NCI-H2081 (cell line): ENCODE measurements at places on chromosomes 13 and 19.

GRCh38 chr19:40056505-40056904 is 474 bp upstream of the ZNF780B start:
- DNase-seq, result no peak

DNA sequence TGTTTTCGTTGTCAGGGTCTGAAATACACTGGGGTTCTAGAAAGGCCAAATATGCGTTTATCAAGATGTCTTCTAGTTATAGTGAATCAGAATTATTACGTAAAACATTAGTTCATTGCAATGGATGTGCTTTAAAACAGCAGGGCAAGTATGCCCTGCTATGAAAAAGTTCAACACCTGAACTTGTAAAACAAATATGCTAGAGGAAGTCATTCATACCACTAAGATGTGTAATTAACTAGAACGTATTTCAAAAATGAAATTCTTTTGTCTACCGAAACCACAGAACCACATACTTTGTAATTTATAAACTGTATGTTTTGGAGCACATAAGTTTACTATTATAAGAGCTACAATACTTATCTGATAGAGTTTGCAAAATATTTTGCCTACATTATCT is 266.2 kb downstream of the KCTD12 start:
- DNase-seq, result no peak

DNA sequence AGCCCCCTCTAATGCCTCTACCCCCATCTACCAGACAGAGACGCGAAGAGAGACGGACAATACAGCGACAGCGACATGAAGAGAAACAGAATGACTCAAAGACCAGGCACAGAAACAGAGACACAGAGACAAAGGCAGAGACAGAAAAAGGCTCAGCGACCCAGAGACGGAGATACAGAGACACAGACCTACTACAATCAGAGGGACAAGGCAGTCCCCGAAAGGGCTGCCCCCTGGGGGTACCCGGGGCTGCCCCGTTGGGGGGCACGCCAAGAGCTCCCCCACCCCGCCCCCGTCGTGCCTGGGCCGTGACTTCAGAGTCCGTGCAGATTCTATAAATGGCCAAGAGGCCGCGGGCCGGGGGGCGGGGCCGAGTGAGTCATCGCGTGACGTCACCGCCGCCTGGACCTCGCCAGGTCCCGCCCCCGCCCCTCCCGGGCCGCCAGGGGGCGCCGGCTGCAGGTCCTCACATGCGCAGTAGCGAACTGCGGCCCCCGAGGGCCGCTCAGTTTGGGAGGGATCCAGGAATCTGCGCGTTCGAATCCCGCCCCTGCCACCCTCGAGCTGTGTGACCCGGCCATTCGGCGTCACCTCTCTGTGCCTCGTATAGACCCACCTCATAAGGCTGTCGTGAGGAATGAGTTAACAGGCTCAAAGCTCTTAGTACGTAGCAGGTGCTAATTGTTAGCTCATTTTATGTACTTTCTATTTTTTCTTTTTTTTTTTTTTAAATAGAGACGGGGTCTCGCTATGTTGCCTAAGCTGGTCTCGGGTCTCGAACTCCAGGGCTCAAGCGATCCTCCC is 2.7 kb upstream of the CNN1 start:
- peak; percentile 81 for DNase-seq

GRCh38 chr13:74645586-74645985 is 511.4 kb upstream of the KLF12 start:
- DNase-seq, result no peak

DNA sequence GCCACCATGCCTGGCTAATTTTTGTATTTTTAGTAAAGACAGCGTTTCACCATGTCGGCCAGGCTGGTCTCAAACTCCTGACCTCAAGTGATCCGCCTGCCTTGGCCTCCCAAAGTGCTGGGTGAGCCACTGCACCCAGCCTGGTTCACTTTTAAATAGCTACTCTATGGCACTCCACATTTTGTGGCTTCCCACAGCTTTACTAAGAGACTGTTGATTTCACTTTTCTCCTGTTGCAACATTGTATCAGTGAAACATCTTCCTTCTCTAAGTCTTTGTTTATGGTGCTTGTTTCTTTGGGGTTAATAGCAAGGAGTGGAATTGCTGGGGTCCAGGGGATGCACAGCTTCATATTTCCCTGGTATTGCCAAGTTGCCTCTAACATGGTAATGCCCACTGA is 12.3 kb downstream of the TMEM38A start:
- DNase-seq, result no peak

DNA sequence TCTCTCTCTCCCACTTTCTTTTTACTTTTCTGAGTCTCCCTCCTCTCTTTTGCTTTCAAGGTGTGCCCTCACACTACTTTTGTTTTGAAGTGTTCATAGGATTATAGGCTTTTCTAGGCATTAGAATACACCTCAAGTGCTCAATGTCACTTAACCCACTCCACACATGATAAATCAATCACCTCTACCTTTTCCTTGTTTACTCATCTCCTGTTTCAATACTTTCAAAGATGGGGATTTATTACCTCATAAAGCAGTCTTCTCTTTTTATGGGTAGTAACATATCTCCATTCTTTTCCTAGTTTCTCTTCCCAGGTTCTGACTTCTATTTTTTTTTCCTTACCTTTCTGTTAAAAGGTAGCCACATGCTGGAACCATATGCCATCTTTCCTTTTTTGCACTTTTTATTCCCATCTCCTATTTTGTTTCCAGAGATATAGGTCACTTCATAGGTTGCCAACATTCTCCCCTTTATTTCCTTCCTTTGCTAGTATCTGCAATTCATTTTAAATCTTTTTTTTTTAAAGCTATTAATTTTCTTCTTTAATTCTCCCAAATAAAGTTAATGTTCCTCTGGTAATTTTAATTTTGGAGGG is 137.6 kb upstream of the SLC10A2 start:
- DNase-seq, result peak; percentile 5

DNA sequence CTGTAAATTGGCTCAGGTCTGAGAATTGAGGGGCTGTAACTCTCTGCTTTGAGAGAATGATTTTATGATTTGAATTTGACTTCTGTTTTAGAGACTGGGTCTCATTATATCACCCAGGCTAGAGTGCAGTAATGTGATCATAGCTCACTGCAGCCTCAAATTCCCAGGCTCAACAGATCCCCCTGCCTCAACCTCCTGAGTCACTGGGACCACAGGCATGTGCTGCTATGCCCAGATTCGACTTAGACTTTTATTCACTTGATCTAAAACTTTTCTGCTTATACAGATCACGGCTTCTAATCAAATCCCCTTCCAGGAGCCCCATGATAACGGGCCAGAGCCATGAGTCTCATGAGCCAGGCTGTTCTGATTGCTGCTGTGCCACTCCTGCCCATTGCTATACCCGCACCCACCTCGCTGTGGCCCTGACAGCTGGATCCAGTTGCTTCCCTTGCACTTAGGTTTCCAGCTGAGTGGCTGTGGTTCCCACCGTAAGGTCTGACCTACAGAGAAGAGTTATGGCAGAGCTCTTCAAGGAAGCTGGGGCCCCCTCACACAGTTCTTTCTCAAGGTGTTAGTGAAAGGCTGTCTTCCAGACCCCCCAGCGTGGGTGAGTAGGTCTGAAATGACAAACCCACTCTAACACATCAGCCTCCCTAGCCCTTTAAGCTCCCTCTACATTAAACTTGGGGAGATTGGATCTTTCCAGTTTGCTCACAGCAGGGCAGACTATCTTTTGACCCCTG is 251.2 kb upstream of the SGCG start:
- DNase-seq, result no peak

- no peak for DNase-seq
Observed at GRCh38 chr13:40442231-40442630, 224.2 kb downstream of the FOXO1 start.

GRCh38 chr19:16649734-16650133 is 10.2 kb downstream of the SMIM7 start:
- peak; percentile 15 for DNase-seq
